Activated T-helper 1 cell treated with anti-CD3 and anti-CD28 coated beads, Interleukin-12 subunit alpha, Interleukin-12 subunit beta, Interleukin-2, Interleukin-4 antibody, amounts not matched to agents 30 ng/mL and 10 ng/mL and 1 ng/mL, durations not matched to agents 14 hours and 24 hours and 36 hours (primary cell): ENCODE measurements at places on chromosomes 5 and 9. TPM values are rescaled to one million over a fixed set of nuclear protein-coding genes. Genes with fewer than 3 reads are reported as not detected.

DNA sequence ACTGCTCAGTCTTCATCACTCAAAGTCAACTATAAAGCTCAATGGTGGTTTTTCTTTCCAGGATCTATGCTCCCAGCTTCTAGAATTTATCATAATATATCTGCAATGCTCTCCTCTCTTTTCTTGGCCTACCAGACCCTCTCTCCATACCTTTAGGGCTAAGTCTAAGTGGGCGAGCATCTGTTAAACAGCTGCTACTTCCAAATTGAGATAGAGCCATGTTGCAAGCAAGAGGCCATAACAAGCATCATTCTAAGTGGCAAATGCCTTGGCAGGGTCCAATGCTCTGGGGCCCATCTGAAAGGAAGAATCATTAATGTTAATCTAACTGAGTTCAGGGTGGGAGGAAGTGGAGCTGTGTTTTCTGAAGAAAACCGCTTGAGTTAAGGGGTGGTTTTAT, 324.0 kb downstream of the TLR4 start:
- DNase-seq: no peak

DNA sequence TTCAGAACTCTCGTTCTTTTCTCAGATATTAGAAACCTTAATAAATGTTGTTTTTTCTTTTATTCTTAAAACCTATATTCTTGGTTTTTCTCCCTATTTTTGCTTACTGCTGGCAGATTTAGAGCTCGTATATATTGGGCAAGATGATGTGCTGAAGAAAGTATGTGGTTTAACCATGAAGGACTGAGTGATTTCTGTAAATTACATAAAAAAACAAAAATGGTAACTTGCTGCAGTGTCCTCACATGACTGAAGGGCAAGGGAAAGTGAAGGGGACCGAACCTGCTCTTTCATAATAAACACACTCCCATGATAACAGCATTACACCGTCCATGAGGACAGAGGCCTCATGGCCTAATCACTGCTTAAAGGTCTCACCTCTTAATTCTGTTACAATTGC, 393.8 kb upstream of the ZNF608 start:
- no peak for DNase-seq

The DEPDC1B gene
- 19.6 and 21.2 TPM in 2 replicates for total RNA-seq

DNA sequence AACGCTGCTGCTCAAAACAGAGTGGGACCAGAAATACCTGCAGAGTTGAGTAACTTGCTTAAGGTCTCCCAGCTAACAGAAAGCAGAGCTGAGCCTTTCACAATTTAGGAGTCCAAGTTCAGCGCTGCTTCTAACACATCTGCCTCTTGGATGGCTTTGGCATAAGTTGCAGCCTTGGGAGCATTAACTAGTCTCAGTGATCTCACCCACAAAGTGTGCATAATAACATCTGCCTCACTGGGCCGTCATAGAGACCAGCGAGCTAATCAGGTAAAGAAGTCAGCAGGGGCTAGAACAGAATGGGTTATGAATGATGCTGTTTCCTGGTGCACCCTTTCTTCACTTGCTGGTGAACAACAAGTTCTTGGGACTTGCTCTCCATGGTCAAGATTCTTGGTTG, 36.5 kb downstream of the WWC1 start:
- DNase-seq: no peak

DNA sequence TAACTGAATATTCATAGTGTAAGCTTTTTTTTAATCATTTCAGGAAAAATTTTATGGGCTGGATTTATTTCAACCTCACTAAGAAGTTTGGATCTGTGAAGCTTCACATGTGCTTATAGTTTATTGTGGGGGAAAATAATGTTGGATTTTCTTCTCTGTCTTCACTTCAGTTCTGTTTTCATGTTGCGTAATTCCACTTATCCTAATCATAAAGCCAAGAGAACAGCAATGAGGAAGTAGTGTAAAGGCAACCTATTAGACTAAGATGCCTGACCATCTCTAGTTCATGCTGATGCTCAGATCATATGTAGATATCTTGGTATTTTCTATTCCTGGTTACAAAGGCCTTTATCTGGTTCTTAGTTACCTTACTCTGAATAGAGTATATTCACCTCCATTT, 50.0 kb downstream of the CD180 start:
- no peak for DNase-seq

DNA sequence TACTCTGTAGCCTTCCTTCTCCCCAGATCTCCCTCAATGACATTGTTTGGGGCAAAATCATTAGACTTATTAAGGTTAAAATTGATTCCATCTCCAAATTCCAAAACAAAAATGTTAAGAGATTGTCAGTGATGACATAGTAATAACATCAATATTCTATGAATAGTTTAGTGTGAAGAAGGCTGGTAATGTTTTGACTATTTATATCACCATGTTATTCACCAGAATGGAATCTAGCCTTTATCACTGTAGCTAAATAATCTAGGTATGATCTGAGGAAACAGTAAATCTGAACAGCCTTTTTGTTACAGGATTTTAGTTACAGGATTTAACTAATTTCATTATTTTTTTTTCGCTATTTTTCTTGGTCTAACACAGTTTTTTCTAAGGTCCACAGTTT, 929 bp upstream of the PLPP6 start:
- no peak for DNase-seq

GRCh38 chr9:21522348-21522747, 40.2 kb upstream of the IFNE start:
- no peak for DNase-seq

The TMC1 gene
- not detected in 2 replicates for total RNA-seq

DNA sequence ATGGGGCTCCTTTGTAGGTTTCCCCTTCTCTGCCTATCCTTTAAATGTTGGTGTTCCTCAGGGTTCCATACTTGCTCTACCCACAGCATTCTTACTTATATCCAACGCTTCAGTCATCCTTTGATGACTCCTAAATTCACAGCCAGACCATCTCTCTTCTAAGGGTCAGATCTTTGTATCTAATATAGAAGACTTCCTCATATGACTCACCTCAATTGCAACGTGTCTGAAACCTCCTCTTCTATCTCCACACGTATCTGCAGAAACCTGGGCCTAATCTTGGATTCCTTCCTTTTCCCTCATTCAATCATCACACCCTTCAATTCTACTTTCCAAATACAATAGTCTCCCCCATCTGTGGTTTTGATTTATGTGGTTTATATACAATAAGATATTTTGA, 68.3 kb downstream of the HMGCR start:
- no peak for DNase-seq

DNA sequence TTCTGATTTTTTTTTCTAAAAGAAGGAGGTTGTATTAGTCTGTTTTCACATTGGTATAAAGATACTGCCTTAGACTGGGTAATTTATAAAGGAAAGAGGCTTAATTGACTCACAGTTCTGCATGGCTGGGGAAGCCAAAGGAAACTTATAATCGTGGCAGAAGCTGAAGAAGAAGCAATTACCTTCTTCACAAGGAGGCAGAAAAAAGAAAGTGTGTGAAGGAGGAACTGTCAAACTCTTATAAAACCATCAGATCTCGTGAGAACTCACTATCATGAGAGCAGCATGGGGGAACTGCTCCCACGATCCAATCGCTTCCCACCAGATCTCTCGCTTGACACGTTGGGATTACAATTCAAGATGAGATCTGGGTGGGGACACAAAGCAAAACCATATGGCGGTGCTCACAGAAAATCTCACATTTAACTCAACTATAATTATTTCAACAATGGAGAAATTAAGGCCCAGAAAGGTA, 27.1 kb downstream of the DPYSL3 start:
- DNase-seq: no peak

The ARL14EPL gene
- not detected in 2 replicates for total RNA-seq

DNA sequence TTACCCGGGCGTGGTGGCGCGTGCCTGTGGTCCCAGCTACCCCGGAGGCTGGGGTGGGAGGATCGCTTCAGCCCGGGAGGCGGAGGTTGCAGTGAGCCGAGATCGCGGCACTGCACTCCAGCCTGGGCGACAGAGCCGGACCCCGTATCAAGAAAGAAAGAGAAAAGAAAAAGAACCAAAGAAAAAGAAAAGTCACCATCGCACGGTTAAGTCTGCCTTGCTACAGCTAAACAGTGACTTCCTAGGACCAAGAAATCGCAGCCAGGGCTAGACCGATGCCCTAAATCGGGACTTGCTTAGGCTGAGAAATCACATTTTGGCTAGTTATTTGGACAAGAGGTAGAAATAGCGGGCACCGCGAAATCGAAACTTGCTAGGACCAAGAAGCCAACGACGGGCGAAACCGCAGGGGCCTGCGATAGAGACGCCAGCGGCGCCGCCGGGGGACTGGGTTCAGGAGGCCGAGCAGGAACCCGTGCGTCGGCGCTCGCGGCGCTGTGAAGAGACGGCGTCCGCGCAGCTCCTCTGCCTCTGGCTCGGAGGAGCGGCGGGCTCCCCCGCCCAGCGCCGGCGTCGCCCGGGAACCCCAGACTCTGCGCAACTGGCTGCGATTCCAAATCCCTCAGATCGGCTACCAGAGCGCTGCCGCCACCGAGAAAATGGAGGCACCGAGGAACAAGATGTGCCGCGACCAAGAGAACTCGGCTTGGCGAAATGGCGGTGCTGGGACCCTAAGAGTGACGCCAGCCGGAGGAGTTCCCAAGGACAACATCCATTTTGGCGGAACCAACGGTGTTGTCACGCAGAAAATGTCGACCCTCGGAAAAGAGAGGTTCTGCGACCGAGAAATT, 26.1 kb upstream of the ANXA2R start:
- peak; percentile 68 for DNase-seq

DNA sequence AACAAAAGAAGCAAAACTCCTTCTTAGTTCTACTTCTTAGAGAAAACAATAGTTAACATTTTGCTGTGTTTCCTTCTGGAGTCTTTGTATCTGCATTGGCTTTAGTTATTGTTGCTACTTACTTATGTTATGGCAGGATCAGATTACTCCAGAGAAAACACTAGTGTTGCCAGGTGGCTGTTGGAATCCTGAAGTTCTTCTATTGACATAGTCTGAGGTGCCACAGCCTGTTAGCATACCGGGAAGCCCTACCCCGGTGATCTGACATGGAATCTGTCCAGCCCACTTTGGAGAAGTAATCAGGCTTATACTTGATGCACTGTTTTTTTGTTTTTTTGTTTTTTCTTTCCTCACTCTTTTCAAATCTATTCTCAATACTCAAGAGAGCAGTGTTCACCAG, 68.5 kb upstream of the CEP78 start:
- DNase-seq: no peak

DNA sequence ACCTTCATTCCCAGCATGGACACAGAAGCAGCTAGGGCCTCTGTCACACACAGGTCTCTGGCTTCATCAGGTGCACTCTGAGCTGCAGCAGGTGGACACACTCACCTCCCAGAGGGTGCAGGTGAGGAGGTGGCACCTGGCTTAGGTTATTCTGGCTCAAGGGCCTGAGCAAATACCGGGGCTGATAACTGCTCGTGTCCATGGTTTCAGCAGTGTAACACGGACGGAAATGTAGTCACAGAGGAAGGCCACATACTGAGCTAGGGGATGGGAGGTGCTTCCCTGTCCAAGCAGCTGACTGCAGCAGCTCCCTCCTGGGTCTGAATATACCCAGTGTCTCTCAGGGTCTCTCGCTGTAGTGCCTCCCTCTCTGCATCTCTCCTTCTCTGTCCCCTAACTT, 5.7 kb downstream of the PHF2 start:
- no peak for DNase-seq

- no peak for DNase-seq
These were observed 13.2 kb upstream of the ERMP1 start for GRCh38 chr9:5846096-5846495.

The RPS23 gene
- total RNA-seq: 2,220 and 2,235 TPM in 2 replicates

DNA sequence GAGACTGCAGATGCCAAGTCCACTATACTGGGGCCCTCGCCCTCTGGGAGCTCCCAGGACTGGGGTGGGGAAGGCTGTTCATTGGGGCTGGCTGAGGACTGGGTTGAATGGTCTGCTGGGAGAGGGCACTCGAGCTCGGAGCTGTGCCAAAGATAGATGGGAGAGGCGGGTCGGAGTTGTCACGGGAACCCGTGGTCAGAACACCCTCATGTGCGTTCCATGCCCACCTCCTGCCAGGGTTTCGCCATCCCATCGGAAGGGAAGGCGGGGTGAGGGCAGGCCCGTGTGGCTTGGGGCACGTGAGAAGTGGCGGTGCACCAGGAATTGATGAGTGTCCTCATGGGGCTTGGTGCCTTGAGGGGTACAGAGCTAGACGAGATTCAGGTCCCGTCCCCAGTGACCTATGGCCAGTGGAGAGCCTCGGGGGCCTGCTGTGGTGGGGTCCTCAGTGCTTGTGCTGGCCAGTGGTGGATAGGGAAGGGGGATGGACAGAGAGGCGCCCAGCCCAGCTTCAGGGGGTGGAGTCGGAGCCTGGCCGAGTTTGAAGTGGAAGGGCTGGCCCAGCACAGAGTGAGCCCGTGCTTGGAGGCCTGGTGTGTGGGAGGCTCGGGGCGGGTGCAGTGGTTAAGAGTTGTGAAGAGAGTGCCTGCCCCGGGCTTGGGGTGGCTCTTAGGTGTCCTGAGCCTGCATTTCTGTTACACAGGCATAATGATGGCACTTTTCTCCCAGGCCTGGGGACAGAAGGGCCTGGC, 4.3 kb downstream of the CACFD1 start:
- no peak for DNase-seq

DNA sequence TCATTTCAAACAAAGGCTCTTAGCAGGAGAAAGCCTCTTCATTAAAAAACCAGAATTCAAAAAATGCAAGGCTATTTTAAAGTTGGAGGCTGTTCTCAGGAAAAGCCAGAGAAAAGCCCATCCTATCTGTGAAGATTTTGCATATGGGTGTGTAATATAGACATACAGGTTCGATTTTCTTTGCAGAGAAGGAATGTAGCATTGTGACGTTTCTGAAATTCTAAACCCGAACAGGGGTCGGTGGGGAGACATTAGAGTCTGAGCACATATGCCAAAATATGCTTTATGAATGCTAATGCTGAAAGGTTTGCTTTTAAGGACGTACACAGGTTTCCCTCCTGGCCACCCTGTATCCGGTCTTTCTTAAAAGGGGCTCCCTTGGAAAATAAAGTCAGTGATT, 363.1 kb upstream of the PAPPA start:
- DNase-seq: no peak

The MEGF10 gene
- not detected in 2 replicates for total RNA-seq
